ENCODE measurements at places on chromosomes 2 and 18. TPM values are rescaled to one million over a fixed set of nuclear protein-coding genes. Genes with fewer than 3 reads are reported as not detected.

EML6 gene
- 1.0 TPM for total RNA-seq

TMEFF2 gene
- not detected for total RNA-seq

TUBA4B gene
- not detected for total RNA-seq

DTNB gene
- 5.3 TPM for total RNA-seq

GAD1 gene
- 0.76 TPM for total RNA-seq

STARD7 gene
- total RNA-seq = 206 TPM

WNT10A gene
- not detected for total RNA-seq

EHD3 gene
- 2.9 TPM for total RNA-seq

GRCh38 chr2:207869784-207870778 is 100.4 kb upstream of the FZD5 start:
- DNase-seq = no peak

- no peak for DNase-seq
These were observed 3.0 kb downstream of the PDE11A start for GRCh38 chr2:178069551-178069950.

DNA sequence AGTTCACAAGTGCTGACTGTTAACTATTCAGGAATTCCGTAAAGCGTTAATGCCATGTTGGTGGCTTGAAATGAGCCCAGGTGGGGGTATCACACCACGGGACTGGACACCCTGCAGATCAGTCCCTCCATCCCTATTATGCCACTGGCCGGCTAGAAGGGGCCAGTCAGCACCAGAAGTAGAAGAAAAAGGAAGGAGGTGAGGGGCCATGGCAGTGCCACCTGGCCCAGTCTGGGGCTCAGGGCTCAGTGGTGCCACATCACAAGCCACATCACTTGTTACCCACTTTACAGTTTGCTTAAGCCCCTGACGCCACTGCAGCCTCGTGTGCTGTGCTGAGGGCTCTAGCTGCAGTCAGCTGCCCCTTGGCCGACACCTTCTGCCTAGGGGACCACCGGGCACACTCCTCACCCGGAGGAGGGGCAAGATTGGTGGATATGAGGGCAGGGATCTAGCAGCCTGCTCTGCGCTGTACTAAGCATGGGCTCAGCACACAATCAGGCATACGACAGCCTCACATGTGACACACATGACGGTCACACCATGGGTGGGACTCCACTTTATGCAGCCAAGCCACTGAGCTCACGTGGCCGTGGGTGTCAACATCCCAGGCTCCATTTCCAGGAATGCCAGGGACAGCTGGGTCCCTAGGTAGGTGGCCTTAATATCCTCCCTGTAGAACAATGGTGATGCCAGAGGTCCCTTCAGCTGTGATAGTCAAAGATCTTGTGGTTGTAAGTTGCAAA is 3.6 kb downstream of the LIMS2 start:
- DNase-seq = no peak

DNA sequence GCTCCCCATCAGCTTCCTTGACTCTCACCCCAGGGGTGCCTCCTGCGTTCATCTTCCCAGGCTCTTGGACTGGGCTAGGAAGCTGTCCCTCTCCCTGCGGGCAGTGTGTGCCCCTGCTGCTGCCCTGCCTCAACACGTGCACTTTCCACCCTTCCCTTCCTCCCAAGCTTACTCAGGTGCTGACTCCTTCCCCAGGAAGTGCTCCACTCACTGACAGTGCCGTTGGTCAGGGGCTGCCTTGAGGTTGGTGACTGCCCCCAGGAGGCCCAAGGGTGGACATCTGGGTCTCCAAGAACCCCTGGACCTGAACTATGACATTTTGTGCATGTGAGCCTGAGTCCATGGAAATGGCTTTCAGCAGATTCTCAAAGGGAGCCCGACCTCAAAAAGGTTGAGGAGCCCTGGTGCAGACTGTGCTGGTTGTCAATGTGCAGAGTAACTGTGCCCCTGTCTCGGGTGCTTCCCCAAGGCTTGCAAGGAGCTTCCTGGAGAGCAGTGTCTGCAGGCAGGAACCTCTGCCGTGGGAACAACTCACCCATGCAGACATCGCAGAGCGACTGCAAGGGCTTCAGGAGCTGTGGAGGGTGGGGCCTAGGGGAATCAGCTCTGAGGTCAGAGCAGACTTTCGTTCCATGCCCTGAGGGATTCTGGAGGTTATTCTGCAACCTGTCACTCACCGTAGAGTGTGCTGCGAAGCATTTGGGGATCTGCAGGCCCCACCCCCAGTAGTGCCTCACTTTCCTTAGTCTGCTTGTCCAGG is 116.5 kb upstream of the MCFD2 start:
- no peak for DNase-seq

DNA sequence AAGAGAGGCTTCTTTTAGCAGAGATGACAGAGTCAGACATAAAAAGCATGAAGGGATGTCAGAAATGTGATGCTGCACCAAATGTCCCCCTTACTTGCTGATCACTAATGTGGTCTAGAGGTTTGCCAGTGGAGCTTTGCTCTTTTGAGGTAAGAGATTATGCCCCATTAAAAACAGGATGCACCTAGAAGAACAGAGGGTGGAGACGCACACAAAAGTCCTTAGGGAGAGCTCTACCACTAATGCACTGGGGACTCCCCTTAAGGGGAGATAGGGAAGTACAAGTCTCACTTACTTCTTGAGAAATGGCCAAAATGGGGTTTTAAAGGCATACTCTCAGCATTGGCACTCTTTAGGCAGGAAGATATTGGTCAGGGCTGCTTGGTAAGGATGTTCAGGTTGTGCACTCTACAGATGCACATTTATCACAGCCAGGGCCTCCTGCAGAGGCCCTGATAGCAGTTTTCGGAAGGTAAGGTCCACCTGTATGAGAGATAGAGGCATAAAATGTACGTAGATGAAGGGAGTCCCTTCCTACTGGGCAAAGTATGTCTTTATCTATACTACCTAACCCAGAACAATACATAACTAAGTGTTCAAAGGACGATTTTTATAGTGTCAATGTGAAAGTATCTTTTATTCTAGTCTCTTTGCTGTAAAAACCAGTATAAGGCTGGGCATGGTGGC is 17.0 kb upstream of the SCYGR1 start:
- no peak for DNase-seq

DNA sequence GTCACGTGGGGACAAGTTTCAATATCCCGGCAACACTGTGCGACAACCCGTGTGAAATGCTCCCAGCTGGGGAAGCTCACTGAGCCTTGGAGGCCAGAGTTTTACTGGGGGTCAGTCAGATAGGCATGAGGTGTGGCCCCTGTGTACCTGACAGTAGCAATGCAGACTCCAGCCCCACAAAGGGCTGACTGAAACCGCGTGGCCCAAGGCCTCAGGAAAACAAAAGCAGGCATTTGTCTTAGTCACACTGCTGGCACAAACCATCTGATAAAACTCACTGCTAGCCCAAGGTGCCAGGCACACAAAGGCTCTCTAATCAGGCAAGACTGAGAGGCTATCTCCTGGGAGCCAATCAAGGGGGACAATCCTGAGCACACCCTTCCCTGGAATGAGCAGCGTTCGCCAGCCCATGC is 786.6 kb upstream of the RAB6C start:
- no peak for DNase-seq

GRCh38 chr2:84894131-84894586 is 11.3 kb upstream of the TMSB10 start:
- DNase-seq = no peak

GRCh38 chr2:183840061-183840584 is 715.9 kb downstream of the NUP35 start:
- no peak for DNase-seq

DNA sequence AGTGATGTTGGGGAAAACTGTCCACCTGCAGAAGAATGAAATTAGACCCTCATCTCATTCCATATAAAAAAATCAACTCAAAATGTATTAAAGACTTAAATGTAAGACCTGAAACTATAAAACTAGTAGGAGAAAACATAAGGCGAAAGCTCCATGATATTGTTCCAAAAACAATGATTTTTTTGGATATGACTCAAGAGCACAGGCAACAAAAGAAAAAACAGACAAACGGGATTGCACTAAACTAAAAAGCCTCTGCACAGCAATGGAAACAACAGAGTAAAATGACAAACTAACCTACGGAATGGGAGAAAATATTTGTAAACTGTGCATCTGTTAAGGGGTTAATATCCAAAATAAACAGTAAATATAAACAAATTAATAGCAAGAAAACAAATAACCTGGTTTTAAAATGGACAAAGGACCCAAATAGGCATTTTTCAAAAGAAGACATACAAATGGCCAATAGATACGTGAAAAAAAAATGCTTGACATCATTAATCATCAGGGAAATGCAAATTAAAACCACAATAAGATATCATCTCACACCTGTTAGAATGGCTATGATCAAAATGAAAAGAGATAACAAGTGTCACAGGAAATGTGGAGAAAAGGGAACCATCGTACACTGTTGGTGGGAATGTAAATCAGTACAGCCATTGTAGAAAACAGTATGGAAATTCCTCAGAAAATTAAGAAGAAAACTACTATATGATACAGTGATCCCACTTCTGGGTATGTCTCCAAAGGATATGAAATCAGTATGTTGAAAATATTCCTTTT is 26.6 kb downstream of the LRRFIP1 start:
- no peak for DNase-seq

GRCh38 chr2:27902098-27902497 is 11.6 kb downstream of the BABAM2 start:
- DNase-seq = no peak

DNA sequence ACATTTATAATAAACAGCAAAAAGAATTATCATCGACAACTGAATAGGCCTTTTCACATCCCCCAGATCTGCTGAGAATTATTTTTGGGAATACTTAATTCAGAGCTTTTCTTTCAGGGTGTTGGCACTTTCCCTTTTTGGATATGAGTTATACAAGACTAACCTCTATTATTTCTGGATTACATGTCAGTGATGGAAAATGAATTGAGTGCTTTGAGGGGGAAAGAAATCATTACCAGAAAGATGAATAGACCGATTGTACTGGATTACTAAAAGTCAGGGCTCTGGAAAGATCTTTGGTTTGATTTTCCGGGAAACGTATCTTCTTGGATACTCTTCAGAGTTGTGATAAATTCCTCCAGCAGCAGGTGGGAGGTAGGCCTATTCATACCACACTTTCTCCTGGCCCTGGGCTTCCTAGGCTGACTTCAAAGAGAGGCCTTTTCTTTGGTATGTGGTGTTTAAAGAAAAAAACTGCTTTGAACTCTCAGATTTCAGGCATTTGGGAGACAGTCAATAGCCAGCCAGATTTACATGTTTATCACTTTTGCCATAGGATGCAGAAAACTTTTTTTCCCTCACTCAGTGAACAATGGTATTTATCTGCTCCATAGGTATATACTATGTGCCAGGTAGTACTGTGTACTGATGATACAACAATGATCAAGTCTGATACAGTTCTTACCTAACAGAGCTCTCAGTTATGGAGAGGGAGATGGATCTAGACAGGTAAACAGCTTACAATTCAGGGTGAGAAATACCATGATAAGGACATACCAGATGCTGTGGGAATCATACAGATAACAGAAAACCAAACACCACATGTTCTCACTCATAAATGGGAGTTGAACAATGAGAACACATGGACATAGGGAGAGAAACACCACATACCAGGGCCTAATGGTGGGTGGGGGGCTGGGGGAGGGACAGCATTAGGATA is 63.3 kb upstream of the ACTR3 start:
- DNase-seq = no peak

GRCh38 chr2:189221811-189222467 is 42.4 kb upstream of the COL5A2 start:
- DNase-seq = no peak

DNA sequence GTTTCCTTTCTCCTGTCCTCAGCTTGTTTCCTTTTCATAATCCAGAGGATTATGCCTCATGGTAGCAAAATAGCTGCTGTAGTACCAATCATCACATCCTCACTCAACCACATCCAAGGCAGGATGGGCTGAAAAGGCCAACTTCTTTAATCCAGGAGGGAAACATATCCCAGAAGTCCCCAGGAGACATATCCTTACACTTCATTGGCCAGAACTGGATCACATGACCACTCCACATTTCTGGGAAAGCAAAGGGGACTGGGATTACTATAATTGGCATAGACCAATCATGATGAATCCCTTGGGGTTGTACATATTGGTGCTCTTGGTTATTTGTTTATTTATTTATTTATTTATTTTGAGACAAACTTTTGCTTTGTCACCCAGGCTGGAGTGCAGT is 54.0 kb upstream of the LYPD6B start:
- no peak for DNase-seq

- DNase-seq = no peak
These were observed 3.4 kb downstream of the SERPINB2 start for GRCh38 chr18:63890950-63891304.

DNA sequence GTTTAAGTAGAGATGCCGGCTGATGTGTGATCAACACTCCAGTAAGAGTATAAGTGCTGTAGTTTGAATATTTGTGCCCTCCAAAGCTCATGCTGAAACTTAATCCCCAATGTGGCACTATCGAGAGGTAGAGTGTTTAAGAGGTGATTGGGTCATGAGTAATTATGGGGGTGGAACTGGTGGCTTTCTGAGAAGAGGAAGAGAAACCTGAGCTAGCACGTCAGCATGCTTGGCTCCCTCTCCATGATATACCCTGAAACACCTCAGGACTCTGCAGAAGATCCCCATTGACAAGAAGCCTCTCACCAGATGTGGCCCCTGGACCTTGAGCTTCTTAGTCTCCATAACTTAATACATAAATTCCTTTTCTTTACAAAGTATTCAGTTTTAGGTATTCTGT is 584.8 kb downstream of the TSN start:
- no peak for DNase-seq

- DNase-seq = no peak
These were observed 42.3 kb downstream of the RPL37A start for GRCh38 chr2:216540920-216541319.

GRCh38 chr2:127052057-127052770 is 54.7 kb downstream of the BIN1 start:
- no peak for DNase-seq

GRCh38 chr2:121925466-121925865 is 170.0 kb downstream of the TSN start:
- no peak for DNase-seq

GRCh38 chr2:72780477-72780876 is 45.4 kb downstream of the EXOC6B start:
- no peak for DNase-seq

GRCh38 chr18:44464398-44465180 is 216.1 kb upstream of the SETBP1 start:
- DNase-seq = no peak

DNA sequence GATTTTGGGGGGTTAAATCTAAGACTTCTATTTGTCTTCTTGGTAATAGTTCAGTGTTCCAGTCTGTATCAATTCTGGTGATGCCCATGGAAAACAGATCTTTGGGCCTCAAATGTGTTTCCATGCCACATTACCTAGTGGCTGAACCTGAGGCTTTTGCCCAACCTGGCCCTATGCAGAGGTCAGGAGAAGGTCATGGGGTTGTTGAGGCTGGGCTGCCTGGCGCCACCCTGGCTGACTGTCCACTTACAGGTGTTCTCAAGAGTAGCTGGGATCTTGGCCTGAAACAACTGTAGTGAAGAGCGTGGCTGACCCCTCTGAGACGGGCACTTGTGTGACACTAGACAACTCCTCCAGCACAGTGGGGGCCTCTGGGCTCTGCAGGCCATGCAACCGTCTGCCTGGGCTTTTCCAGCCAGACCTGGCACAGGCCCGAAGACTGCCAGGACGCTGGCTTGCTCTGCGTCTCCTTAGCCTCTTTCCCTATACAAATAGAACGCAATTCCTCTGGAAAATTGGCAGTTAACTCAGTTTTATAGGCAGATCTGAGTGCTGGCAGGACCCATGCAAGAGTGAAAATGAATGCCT is 127.8 kb downstream of the TRIM43 start:
- DNase-seq = no peak

All from natural killer cell treated with Interleukin-12 subunit alpha and Interleukin-12 subunit beta and Interleukin-15 and Interleukin-18, amount 100 ng/mL, for 72 hours (primary cell).